ENCODE measurements at places on chromosomes 3 and 15.

DNA sequence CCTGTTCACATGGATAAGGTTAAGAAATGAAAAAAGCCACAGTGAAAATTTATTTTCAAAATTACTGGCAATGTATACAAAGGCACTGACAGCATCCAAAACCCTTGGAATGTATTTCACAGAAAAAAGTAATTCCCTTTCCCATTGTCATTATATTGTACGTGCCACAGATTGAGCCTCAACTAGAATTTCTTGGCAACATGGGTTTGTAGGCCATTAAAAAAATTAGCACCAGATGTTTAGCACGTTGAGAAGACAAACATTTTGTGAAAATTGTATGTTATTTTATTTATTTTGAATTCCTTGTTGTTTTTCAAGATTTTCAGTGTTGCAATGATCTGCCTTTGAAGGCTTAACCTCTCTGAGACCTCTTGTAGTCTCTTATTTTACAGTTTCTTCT is 76.3 kb upstream of the EPHB3 start:
- DNase-seq, result no peak

GRCh38 chr3:121592856-121593702 is at the start of gene FBXO40:
TSS of gene FBXO40 (plus strand) at chr3:121593379. CDS start at chr3:121620576, 27,197 bp downstream.
- DNase-seq, result no peak

- DNase-seq, result no peak
Measured at GRCh38 chr3:162175878-162176277, 679.3 kb downstream of the OTOL1 start.

DNA sequence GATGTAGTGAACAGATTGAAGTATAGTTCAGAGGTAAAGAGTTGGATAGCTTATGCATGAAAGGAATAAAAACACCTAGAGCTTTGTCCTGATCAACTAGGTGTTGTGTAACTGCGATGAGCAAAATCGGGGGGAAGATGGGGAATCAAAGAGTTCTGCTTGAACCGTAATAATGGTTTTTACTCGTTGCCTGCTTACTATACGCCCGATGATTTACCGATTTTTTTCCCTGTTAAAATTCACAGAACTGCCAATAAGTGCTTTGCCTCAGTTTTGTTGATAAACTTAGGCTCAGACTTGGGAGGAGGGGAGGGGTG is 783 bp upstream of the DNAJB11 start:
- DNase-seq, result no peak
